ENCODE measurements at places on chromosomes 1 and 21.

- no peak for DNase-seq
Observed at GRCh38 chr1:67590329-67590728, 94.7 kb upstream of the GADD45A start.

GRCh38 chr1:8097908-8098307 lies 71.8 kb upstream of the ERRFI1 start:
- DNase-seq = no peak

DNA sequence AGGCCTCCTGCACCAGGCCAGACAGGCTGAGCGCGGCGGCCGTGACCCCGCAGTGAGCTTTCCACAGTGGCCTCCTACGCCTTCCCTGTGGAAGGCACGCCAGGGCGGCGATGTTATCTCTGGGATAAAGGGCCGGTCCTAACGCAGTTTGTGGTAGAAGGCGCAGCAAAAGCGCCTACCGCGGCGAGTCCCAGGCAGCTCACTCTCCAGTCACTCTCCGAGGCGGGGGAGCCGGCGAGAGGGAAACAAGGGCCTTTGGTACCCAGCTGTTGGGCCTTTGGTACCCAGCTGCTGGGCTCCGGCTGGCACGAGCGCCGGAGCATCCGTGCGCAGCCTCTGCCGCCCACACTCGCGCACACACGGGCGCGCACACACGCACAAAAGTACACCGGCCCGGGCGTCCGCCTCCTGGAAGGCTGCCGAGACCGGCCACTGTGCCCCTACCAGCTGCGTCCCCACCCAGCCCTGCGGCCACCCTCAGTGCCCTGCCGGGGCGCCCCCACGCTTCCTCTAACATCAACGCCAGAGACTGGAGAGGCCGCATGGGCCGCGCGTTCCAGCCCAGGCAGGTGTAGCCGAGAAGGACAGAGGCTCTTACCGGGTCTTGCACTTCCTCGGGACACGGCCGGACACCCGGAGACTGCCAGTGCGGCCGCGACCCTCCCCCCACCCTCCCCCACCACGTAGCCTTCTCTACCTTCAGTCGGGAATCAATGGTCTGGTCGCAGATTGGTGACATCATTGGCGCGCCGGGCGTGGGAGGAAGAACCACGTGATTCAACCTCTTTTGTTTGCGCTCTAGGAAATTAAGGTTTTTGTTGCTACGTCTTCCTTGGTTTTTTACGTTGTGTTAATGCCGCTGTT lies 19.5 kb upstream of the ADAR start:
- DNase-seq = peak; percentile 76

DNA sequence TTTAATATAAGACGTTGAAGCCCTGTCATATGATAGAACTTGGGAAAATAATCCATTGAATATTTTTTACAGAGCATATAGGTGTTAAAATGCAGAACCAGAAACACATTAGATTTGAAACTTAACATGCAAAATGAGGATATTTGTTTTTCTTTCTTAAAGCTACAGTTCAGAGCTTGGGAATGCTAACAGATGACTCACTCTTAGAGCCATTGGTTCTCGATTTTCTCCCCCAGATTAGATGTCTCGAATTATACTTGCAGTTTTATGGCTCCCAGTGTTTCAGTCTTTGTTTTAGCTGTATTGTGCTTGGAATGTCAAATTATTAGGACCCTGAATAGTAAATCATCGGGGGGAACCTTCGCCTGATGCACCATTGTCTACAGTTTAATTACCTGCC lies 575.7 kb upstream of the ZP4 start:
- DNase-seq = no peak

- no peak for DNase-seq
Observed at GRCh38 chr1:207925210-207925609, 14.3 kb upstream of the CD34 start.

All from occipital lobe (tissue), 3 donors.